ENCODE measurements at places on chromosomes 16 and 17.

DNA sequence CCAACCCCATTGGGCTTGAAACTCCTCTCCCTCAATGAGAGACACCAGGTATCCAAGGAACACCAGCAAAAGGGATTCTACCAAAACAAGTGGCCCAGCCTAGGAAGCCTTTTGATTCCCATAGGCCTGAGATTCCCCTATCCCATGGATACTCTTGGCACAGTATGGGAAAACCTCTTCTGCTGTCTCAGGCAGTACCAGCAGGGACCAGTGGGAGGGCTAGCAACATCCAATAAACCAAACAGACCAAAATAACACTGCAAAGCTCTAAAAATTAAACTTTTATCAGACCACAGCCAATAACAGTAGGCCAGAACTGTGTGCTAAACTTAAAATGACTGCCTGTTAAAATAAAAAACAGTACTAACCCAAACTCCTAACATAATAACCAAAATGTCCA, 153.9 kb upstream of the CES5A start:
- no peak for DNase-seq

DNA sequence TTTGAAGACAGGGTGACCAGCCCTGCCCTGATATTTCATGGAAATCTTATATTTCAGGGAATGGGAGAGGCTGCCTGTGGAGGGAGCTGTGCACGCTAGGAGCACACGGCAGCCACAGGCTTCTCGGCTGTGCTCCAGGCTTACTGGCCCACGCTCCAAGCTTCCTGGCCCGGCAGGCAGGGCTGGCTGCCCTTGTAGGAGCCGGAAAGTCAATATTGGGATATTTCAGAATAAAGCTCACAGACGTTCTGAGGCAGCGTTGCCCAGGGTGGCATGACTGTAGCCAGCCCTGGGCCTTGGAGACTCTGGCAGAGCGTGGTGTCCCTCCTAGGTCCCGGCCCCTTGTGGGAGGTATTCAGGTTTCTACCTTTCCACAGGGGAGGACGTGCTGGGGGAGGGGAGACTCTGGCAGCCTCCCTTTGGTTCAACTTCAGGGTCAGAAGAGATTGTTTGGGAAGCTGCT, 95.6 kb downstream of the NPIPB11 start:
- DNase-seq = no peak

DNA sequence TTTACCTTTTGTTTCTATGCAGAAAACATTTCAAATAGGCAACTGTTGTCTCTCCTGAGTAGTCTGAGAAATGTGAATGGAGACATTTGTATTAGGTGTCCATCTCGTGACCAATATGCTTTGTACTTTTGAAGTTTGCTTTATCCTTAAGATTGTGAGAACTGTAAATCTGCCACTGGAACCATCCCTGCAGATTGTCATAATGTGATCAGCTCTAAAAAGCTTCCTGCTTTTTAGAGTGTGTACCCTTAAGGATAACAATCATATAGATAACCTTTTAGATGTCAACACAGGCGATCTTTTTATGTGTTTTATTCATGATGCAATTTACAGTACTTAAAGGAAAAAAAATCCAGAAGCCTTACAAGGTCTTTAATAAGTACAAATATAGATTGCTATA, 63.5 kb downstream of the PRKCA start:
- DNase-seq = peak; percentile 42

GRCh38 chr16:814974-815373, 14.4 kb upstream of the GNG13 start:
- no peak for DNase-seq

GRCh38 chr17:80649200-80649644, 104.6 kb downstream of the RPTOR start:
- no peak for DNase-seq

- no peak for DNase-seq
Measured at GRCh38 chr17:44464037-44464436, 39.2 kb downstream of the GPATCH8 start.

GRCh38 chr17:27381007-27381501, 75.2 kb upstream of the KSR1 start:
- DNase-seq = peak; percentile 76

DNA sequence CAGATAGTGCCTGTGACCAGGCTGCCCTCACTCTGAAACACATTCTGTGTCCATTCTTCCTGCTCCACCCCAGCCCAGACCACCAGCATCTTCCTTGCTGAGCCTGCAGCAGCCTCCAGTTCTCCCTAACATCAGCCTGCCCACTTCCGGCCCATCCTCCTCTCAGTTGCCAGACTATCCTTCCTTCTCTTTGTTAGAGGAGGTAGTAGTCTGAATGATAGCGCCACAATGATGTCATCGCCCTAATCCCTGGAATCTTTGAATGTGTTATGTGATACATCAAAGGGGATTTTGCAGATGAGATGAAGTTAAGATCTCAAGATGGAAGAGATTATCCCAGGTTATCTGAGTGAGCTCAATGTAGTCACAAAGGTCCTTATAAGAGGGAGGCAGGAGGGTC, 3.2 kb upstream of the ZDHHC1 start:
- no peak for DNase-seq

DNA sequence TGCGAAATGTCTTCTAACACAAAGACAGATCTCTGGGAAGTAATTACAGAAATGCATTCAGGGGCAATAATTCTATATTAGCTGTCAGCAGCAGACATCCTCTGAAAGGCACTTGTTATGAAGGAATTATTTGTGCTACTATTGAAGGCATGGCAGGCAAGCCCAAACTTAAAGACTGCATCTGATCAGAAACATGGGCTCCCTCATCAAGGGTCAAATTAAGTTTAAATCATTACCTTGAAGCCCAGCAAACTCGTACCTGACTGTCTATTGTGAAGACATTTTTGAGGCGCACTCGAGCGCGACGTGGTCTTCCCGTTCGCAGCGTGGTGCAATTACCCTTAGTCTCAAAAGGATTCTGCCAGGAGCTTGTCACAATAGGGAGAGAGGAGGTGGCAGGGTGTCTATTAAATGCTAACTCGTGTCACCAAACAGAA, 110.6 kb downstream of the ZNF423 start:
- no peak for DNase-seq

GRCh38 chr16:9407206-9407758, 315.8 kb downstream of the HAPSTR1 start:
- no peak for DNase-seq

DNA sequence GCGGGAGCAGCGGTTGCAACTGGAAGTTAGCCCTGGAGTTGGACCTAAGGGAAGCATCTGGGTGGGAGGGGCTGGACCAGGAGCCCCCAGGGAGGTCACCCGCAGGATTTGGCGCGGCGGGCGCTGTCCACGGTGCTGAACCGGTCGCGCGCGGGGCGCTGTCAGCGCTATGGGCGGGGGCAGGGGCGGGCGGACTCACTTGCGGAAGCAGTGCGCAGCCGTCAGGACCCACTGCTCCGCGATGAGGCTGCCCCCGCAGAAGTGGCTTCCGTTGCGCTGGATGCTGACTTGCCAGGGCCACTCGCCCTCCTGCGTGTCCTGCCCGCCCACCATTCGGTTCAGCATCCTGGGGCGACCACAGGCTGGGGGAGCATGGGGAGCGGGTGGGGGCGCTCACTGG, 4.5 kb downstream of the PRSS27 start:
- no peak for DNase-seq

All from NCI-H1930 (cell line).